ENCODE measurements at places on chromosomes 5 and 9.

DNA sequence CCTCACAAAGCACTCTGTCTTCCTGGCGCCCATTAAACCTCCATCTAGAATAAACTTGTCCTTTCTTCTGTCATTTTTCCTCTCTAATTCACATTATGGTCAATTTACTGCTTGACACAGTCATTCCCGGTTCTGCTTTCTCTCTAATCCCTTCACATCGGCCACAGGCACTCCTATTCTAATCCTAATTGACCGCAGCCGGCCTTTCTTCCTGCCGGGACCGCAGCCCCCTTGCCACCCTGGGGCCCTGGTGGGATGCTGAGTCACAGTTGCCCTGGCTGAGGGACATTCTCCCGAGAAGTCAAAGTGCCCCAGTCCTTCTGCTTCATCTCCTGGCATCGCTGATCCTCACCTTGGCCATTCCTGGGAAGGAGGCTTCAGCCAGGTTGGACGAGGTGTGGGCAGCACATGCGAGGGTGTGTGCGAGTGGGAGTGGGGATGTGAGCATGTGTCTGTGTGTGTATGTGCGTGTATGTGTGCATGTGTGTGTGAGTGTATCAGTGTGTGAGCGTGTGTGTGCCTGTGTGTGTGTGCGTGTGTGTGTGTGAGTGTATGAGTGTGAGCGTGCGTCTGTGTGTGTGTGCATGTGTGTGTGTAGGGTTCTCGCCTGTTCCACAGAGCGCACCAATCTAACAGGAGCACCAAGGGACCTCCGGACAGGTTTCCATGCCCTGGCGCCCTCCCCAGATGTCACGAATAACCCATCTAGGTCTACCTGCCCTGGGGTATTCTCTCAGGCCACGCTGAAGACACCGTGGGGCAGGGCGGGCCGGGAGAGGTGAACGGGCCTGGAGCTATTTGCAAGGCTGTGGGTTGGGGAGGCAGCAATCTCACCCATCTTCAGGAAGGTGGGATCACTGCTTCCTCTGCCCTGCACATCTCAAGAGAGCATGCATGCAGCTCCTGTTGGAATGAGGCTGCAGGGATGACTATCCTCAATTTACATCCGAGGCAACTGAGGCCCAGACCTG lies 191.2 kb downstream of the PAX5 start:
- DNase-seq = no peak

DNA sequence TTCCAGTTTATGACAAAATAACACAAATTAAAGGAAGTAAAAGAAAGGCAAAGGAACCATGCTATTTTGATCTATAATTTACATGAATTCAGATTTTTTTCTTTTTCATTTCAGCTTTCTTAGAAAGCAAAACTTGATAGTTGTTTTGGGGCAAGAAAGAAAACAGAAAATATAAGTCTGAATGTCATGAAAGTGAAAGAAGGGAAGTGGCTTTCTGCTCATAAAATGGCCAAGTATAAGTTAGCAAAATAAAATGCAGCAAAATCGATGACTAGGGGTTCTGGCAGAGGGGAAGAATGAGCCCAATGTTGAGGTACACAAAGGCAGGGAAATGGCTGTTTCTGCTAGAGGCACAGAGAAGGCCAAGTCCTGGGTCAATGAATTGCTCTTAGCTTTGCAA lies 3.0 kb upstream of the IFNW1 start:
- DNase-seq = no peak

GRCh38 chr5:64872044-64872443 lies 103.3 kb downstream of the CWC27 start:
- DNase-seq = no peak

DNA sequence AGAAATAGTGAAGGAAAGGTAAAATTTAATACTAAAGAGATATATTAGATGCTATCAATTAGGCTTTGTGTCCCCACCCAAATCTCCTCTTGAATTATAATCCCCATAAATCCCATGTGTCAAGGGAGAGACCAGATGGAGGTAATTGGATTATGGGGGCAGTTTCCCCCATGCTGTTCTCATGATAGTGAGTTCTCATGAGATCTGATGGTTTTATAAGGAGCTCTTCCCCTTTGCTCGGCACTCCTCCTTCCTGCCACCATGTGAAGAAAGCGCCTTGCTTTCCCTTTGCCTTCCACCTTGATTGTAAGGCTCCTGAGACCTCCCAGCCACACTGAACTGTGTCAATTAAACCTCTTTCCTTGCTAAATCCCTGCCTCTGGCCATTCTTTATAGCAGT lies 697.0 kb upstream of the RGMB start:
- no peak for DNase-seq

DNA sequence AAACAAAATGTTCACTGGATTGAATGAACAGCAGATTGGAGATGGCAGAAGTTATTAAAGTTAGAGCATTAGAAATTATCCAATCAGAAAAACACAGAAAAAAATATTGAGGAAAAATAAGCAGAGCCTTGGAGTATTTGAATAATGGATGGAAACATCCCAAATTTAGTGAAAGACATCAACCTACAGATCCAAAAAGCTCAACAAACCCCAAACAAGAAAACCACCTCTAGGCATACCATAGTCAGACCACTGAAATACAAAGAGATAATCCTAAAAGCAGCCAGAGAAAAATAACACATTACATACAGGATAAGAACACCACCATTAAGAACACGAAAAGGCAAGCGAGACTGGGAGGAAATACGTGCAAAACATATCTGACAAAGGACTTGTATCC lies 5.2 kb downstream of the INIP start:
- no peak for DNase-seq

GRCh38 chr5:96871027-96871399 lies 5.3 kb upstream of the ERAP2 start:
- DNase-seq = no peak

DNA sequence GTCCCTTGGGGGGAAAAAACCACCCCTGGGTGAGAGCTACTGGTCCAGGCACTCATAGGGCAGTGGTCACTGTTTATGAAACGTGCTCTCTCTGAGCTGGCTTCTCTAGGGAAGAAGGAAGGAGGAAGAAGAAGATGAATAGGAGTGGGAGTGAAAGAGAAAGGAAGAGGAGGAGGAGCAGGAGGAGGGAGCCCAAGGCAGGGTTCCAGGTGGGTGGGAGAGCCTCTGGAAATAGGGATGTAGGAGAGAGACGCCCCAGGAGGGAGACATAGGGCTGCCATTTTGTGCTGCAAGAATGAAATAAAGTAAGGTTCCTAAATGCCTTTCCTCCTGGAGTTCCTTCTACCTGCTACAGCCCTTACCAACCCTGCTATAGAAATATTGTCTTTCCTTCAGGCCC lies 65.7 kb downstream of the PCDH1 start:
- no peak for DNase-seq

DNA sequence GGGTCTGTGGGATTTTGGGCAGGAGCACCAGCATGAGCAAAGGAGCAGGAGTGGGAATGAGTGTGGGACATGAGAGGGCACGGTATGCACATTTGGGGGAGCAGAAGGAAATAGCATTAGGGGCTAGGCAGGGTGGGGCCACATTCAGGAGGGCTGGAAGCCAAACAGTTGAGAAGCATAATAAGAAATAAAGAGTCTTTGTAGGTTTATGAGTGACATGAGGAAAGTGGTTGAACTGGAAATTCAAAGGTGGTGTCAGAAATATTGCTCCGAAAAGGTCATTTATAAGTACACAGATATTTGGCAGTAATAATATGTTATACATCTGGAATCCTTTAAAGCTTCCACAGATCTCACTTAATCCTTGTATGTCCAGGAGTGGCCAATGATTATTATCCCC lies 26.4 kb downstream of the ARHGEF28 start:
- DNase-seq = no peak

- no peak for DNase-seq
Measured at GRCh38 chr5:170254056-170254455, 21.3 kb downstream of the C5orf58 start.

- no peak for DNase-seq
Measured at GRCh38 chr9:86664603-86665002, 282.7 kb downstream of the GAS1 start.

- no peak for DNase-seq
Measured at GRCh38 chr5:27814286-27814685, 775.9 kb upstream of the CDH9 start.

- DNase-seq = no peak
Measured at GRCh38 chr9:131590449-131590848, 45.1 kb downstream of the PRRT1B start.

- DNase-seq = no peak
Measured at GRCh38 chr5:116751684-116752083, 177.1 kb upstream of the SEMA6A start.

- DNase-seq = no peak
Measured at GRCh38 chr9:91086657-91087461, 274.9 kb downstream of the AUH start.

DNA sequence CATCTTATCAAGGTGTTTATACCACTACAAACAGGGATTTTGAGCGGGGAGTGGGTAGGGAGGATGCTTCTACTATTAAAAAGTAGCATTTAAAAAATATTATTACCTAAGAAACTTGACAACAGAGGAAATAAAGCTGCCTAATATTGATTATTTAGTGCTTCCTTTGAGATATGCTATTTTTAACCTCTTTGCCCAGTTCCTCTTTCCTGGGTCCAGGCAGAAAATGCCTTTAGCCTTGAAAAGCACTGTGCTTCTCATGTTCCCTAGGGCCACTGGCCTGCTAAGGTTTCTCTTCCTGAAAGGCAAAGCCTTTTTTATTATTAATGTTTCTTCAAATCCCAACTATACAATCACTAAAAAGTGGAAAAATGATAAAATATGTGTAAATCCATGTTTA lies 217.2 kb upstream of the HAPLN1 start:
- no peak for DNase-seq

DNA sequence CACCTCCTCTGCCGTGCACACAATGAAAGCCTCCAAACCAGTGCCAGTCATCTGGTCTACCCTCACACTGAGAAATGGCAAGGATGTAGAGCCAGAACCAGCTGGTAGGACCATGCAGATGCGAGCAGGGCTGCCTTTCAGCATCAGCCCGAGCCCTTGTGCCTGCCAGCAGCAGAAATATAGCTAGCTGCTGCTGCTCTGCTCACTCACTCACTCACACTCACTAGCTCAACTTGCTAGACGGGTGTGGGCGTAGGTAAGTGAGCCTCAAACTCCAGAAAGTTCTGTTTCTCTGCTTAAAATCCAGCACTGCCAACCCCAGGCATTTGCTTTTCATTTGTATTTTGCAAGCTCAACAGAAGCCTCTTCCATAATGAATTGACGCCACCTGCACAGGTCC lies 114.0 kb downstream of the DRD1 start:
- DNase-seq = no peak

- DNase-seq = peak; percentile 48
Measured at GRCh38 chr5:145237843-145238242, 597.3 kb downstream of the PRELID2 start.

DNA sequence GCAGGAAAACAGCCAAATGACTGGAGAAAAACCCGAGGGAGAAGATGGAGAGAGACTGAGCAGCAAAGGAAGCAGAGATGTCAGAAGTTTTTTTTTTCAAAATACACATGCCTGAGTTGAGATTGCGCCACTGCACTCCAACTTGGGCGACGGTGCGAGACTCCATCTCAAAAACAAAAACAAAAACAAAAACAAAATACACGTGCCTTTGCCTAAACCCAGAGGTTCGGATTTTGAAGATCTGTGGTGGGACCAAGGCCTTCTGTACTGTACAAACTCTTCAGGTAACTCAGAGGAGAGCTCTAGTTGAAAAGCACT lies 38.8 kb upstream of the FBXW11 start:
- DNase-seq = no peak

GRCh38 chr5:74107899-74108298 lies 481.9 kb downstream of the ARHGEF28 start:
- no peak for DNase-seq

DNA sequence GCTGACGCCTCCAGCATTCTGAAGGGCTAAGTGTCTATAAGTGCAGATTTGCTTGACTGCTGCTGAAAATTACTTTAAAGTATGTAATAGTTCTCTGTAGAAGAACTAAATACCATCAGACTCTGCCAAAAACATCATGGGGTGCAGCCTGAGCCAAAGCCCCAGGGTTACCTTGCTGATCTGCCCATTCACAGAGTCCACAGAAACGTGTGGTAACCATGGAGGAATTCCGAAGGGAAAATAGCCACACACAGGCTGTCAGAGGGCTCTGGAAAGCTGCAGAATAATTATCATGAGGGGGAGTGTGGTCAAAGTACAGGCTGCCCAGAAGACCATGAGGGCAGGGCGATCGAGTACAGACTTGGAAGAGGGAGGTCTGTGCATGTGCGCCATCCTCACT lies 36.4 kb downstream of the RETREG1 start:
- DNase-seq = no peak

- peak; percentile 64 for DNase-seq
Measured at GRCh38 chr5:177447066-177447610, 524 bp downstream of the PRR7 start.

GRCh38 chr9:84258371-84258770 lies 82.2 kb downstream of the SLC28A3 start:
- DNase-seq = no peak

DNA sequence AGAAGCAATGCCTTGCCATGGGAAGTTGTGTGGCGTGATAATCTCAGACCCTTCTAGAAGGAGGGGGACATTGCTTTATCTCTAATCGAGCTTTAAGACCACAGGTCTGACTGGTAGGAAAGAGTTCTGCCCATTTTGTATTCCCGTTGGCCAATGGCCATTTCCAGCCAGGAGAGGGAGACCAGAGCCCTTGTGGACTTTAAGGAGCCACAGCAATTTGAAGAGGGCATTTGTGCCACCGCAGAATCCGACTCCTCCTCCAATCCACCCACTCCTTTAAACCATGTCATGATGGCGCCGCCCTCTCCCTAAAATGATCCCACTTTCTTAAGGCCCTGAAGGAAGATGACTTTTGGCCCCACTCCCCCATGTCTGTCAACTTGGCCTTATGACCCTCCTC lies 560.5 kb upstream of the ADAMTS16 start:
- no peak for DNase-seq

DNA sequence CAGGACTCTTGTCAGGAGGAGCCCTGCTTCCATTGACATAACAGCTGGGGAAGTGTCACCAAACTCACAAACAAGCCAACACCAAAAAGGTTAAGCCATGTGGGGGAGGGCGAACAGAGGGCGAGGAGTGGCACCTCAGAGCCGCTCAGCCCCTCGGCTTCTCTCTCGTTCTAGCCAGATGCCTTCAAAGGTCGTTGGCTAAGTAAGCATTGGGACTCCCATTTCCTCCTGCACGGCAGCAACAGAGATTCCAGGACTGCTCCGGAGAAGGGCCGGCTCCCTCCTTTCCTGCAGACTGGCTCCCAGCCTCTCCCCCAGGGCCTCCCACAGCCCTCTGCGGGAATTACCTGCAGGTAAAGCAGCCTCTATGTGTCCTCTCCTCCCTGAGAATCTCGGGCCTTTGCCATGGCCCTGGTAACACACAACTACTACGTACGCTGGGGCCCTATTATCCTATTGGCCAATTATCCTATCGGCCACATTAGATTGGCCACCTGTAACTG lies 52.1 kb upstream of the RNU6ATAC start:
- no peak for DNase-seq

DNA sequence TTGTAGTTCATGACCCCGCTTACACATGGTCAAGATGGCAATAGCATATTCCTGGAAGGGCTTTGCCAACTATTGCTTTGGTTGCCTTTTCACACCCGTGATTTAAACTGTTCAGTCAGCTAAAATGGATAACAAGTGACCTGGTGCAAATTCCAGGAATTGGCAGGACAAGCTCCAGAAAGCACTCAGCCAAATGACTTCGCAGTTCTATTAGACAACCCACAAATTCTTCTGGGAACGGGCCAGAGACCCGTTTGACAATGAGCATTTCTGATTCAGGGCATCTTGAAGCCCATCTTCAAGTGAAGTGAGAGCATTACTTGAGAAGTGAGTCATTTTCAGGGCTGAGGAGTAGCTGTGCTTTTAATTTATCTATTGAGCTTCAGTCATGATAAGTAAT lies 165.0 kb downstream of the DROSHA start:
- DNase-seq = no peak

GRCh38 chr5:124061663-124062062 lies 549.7 kb downstream of the CSNK1G3 start:
- DNase-seq = no peak
